Stimulated activated CD8-positive, alpha-beta memory T cell treated with anti-CD3 and anti-CD28 coated beads, Interleukin-7, amount 100 ng/mL, for 24 hours (primary cell): ENCODE measurements at places on chromosomes 2 and 18.

GRCh38 chr2:8608411-8608954 lies 73.4 kb upstream of the ID2 start:
- DNase-seq, result no peak

DNA sequence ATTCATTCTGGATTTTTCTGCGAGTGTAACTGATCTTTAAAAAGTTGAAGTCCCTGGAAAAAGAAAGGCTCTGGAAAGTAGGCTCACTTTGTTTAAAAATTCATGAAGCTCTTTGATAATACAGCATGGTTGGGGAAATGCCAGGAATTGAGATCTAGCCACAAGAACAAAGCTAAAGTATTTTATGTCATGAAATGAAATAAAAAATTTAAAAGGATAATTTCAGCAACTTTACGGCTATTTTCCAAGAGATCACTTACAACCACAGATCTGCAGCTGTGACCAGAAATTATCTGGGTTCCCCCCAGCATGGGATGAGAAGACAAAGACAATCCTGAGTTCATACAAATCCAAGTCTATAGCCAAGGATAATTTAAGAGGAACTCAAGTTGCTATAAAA lies 25.3 kb upstream of the RFX8 start:
- no peak for DNase-seq

- no peak for DNase-seq
These were observed 34.6 kb downstream of the ADCY3 start for GRCh38 chr2:24885221-24886125.

DNA sequence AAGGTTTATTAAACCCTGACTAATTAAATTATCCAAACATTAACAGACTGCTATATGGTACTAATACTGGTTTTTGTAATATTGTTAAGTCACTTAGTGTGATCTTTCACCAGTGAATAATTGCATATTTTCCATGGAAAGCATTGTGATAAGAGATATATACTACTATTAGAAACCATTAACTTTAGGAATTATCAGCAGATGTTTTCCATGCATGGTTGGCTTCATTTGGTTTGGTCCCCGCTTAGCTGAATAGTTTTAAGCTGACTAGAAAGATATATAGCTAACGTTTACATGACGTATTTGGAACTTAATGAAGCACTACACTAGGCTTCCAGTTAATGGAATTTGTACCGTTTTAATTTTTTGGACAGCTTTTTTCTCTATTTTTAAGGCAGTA lies 37.9 kb downstream of the LCLAT1 start:
- no peak for DNase-seq

DNA sequence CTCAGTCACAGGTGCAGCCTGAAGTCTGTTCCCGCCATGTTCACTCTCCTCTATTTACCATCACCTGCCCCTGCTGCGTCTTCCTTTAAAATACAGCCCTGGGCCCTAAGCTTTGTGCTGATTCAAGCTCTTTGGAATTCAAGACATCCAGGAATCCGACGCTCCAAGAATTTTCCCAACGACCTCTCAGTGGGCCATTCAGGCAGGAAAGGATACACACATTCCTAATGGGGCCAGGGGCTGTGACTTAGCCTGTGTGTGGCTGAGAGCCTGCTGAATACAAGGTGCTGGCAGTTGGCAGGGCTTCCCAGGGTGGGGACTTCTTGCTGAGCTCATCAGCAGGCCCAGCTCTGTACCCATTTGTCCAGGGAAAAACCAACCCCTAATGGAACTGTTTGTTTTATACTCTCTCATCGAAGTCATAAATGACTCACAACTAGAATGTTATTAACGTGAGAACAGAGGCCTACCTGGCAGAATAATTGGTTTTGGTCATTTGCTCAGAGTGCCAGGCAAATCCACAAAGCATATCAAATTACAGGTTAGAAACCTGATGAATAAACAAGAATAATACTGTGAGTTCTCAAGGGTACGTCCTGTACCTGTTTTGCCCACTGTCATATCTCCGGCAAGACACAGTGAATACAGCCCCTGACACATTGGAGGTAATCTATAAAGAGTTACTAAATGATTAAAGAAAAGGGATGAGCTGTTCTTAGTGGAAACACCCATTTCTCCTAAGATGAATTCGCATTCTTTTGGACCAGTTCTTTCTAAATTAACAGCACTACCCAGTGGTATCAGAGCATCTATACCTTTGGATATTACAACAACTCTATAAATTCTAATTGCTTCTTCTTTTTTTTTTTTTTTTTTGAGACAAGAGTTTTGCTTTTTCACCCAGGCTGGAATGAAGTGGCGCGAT lies 12.6 kb upstream of the KCMF1 start:
- DNase-seq, result no peak

DNA sequence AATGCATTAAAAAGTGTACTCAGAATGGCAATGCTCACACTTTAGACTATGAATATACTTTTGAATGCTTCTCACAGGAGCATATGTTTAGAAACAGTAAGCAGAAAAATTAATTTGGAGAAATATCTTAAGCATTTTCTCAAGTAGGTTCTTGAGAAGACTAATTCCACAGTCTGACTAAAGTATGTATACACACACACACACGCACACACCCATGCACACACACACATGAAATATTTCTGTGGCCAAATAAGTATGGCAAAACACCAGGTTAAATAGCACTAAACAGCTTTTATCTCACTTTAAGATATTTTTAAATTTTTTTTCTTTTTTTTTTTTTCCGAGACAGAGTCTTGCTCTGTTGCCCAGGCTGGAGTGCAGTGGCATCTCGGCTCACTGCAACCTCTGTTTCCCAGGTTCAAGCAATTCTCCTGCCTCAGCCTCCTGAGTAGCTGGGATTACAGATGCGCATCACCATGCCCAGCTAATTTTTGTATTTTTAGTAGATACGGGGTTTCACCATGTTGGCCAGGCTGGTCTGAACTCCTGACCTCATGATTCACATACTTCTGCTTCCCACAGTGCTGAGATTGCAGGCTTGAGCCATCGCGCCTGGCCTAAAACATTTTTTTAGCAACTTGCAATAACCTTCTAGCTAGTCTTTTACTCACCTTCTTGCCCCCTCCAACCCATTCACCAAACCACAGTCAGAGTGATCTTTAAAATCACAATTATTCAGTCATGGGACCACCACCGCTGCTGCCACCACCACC lies 67.5 kb upstream of the SCG2 start:
- DNase-seq, result no peak

- no peak for DNase-seq
These were observed 43.6 kb upstream of the XPO1 start for GRCh38 chr2:61581716-61582115.

- DNase-seq, result no peak
These were observed 746.3 kb upstream of the CHAC2 start for GRCh38 chr2:53021292-53021691.

GRCh38 chr2:205461678-205462665 lies 220.3 kb upstream of the NRP2 start:
- DNase-seq, result no peak

- DNase-seq, result no peak
These were observed 66.2 kb upstream of the MCFD2 start for GRCh38 chr2:46981662-46982350.

DNA sequence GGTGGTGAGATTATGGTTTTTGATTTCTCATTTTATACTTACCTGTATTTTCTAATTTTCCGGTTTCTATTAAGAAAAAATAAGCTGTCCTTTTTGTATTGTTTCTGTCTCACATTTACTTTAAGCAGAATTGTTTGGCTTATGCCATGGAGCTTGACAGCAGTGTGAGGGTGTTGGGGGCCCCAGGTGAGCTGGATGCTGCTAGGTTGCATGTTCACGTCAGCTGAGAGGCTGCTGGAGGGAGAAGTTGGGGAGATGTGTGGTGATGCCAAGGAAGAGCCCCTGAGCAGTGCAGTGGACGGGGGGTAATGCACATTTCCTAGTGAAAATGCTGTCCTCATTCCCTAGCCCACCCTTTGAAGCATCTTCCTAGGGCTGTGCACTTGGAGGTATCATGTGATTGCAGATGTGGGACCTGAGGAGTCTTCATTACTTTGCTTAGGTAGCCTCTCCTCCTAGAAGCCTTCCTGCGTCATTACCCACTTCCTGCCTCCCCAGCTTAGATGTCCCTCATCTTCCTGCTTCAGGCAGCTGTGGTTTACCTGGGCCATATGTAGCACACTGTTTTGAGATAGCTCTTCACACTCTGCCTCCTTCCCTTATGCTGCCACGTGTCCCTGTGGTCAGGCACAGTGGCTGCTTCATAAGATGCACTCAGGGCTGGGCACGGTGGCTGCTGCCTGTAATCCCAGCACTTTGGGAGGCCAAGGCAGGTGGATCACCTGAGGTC lies 16.2 kb downstream of the ATG16L1 start:
- peak; percentile 26 for DNase-seq

DNA sequence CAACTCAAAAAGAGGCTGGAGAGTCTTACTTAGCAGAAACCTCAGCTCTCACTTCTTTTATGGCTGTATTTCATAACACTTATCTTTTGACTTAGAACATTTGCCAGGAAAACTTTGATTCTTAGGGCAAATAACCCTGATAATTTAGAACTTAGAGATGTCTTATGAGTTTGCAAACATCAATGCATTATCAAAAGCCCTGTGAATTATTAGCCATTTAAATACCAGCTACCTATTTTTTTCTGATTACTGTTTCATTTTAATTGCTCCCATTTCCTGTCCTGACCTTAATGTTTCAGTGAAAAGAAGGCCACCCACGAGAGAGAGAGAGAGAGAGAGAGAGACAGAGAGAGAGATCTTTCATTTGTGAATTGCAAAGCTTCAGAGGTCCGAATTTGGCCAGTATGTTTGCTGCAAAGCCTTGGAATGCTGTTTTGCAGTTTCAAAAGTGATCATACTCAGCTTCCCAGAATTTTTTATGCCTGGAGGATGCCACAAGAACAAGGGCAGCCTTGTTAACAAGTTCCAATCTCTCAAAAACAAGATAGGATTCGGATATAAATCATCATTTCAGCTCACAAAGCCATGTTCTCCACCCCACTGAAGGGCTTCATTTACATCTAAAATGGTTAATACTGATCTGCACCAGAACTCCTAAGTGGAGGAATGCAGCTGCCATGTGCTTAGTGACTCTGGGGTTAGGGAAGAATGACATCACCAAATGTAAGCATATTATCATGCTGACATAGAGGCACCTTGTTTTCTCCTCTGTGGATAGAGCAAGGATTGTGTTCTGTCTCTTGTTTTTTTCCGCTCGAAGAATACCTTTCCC lies 478.2 kb downstream of the ARHGAP15 start:
- no peak for DNase-seq

- DNase-seq, result no peak
These were observed 124.9 kb downstream of the NBAS start for GRCh38 chr2:15436195-15436594.

DNA sequence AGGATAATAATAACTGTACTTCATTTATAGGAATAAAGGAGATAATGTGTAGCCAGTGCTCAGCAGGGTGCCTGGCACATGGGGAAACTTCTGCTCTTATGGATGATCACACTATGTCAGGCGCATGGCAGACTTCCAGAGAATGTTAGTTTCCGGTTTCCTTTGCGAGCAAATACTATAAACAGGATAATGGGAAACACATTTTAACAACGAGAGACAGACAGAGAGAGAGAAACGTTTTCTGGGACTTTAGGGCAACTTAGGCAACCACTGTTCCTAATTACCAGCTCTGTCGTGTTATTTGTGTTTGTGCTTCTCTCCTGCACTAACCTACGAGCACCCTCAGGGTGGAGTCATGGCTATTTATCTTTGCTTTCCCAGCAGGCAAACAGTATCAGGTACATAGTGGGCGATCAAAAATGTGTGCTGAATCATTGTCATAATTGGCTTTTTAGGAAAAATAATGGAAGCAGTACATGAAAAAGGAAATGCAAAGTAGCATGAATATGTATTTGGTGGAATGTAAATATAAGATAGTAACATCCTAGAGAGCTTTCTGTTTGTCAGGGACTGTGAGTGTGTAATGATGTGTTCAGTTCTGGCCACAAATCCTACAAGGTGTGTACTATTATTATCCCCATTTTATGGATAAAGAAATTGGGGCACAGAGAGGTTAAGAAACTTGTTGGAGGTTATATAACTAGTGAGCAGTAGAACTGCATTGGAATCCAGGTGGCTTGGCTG lies 36.8 kb upstream of the IGFBP2 start:
- no peak for DNase-seq

DNA sequence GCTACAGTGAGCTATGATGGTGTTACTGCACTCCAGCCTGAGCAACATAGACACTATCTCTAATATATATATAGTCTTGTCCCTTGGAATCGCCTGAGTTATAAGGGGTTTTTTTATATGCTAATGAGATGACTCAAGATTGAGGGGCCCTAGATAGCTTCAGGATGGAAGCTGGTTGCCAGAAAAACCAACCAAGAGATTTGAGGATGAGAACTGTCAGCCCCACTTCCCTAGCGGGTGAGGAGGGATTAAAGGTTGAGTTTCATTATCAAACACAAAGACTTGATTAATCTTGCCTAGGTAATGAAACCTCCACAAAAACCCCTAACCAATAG lies 12.6 kb upstream of the GALM start:
- no peak for DNase-seq

DNA sequence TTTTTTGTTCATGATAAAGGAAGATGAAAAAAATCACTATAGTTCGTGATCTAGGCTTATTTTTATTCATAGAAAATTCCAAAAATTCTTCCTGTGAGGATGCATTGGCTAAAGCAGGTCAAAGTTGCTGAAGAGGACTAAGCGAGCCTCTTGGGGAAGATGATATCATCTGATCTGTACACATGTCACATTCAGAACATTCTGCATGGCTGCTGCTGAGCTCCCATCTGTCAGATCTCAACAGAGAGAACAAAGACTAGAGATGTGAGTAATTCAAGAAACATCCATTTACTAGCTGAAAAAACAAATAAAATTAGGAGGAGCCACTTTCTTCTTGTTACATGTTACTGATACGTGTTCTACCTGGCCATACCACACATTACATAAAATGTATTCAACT lies 518.6 kb upstream of the FSIP2 start:
- DNase-seq, result no peak

DNA sequence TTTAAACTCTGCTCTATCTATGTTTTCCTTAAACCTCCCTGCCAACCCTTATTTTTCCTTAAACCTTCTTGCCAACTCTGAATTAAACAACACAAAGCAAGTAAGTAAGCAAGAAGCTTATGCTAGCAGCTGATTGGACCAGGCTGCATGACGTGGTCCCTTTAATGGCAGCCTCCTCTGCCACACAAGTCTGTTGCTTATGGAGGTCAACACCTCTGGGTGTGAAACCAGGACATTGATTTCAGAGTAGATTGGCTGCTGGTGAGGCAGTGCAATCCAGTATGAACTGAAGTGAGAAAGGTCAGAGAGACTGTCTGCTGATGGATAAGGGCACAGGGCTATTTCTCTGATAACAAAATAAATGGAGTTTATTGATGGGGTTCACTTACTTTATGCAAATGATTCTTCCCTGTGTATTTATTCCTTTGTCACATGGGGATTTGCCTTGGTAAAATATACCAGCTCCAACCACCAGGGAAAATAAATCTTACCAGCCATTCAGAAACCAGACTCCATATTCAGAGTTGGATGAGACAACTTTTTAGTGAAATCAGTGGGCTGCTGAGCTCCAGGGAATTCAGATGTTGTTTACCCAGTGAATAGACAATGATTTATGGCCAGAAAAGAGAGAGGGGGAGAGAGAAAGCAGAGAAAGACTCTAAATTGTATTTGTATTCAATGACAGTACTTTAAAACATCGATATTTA lies 112.2 kb upstream of the NCKAP5 start:
- no peak for DNase-seq

GRCh38 chr2:50098242-50098641 lies 933.7 kb downstream of the NRXN1 start:
- no peak for DNase-seq

- DNase-seq, result no peak
These were observed 14.0 kb upstream of the MAPK4 start for GRCh38 chr18:50545936-50546335.

GRCh38 chr2:152603166-152603565 lies 114.1 kb downstream of the PRPF40A start:
- DNase-seq, result no peak

- DNase-seq, result no peak
These were observed at the start of gene SP9 for GRCh38 chr2:174334781-174335251. SP9 (plus strand) TSS chr2:174334954; CDS start chr2:174335093, 139 bp downstream.
